DMS 273 treated with DMSO at 0.1 percent for 48 hours (cell line): ENCODE measurements at places on chromosomes 4 and X.

GRCh38 chr4:2080429-2081300 lies 21.5 kb downstream of the NAT8L start:
- no peak for DNase-seq

GRCh38 chr4:72791054-72791453 lies 222.0 kb upstream of the ADAMTS3 start:
- no peak for DNase-seq

DNA sequence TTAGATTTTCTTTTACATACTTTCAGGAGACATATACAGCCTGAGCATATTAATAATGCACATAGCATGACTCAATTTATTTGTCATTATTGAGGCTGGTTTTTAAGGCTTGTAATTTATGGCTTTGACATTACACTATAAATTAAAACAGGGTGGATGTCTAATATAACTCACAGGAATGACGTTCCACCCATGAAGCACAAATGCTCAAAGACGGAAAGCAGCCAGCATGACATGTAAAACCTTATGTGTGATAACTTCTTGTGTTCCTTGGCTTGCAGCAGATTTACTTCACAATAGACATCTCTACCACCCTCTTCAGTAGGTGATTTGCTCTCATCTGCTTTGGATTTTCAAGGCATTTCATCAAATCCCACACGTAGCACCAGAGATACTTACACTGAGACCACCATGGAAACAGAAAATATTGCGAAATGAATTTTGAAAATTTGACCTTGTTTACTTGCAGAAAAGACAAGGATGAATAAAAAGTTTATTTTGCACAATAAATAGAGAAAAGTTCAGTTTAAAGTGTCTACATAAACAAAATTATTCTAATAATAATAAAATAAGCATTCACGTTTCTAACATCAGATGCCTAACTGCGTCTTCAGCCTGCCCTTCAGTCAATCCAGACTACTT lies 64.7 kb upstream of the BTC start:
- DNase-seq = no peak

DNA sequence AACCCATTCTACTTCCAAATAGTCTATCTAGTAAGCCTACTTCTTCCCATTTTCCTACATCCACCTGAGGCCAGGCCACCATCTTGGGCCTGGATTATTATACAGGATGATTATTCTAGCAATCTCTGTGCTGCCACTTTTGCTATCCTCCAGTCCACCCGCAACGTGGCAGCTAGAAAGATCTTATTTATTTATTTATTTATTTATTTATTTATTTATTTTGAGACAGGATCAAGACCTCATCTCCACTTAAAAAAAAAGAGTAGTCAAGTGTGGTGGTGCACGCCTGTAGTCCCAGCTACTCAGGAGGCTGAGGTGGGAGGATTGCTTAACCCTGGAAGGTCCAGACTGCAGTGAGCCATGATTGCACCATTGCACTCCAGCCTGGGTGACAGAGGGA lies 15.2 kb upstream of the BCOR start:
- no peak for DNase-seq

DNA sequence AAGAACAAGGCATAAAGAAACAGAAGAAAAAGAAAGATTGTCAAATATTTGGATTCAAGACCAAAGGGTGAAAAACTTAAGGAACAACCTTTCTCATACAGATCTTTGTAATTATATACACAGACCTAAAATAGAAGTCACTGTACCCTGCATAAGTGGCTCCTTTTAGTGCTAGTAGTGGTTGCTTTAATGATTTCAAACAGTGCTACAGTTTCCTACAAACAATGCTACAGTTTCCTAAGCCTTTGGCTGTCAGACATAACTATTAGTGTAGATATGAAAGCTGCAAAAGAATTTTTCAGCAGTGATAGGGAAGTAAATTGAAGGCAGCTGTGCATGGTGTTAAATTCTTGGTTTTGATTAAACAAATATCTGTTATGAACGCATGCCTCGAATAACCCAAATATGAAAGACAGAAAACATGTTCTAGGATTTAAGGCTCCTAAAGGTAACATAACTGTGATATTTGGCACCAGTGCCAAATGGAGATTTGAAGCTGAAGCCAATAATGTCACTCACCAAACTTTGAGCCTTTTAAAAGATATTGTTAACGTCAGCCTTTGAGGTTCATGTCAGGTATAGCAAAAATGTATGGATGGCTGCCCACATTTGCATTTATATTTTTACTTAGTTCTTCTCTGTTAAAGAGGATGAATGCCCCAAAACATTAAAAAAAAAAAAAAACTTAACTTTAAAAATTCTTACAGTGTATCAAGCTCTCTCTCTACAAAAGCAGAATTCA lies 36.6 kb downstream of the SMARCAD1 start:
- DNase-seq = no peak
